Fibroblast of skin of right quadriceps (primary cell): ENCODE measurements at places on chromosomes 7 and 10.

DNA sequence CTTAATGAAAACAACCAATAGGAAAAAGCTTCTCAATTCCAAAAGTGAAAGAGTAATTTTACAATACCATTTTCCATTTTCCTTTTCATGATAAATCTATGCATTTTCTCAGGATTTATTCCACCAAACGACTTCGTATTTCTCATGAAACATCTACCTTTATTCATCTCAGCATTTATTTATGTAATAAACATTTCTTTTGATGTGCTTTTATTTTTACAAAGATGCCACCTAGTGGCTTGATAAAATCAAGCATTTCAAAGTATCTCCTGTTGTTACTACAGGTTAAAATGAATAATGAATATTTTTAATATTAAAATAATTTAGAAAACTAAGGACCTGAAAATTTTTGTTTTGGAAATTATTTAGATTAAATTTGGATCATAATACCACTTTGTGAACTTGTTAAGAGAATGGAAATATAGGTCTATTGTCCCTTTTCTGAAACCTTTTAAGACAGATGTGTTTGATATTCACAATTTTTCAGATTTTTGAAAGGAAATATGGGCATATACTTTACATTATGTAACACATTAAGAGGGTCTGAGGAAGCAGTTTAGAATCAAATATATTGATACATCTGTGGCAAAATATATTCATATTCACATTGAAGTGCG lies 2.7 kb upstream of the IQUB start:
- peak; percentile 11 for DNase-seq

DNA sequence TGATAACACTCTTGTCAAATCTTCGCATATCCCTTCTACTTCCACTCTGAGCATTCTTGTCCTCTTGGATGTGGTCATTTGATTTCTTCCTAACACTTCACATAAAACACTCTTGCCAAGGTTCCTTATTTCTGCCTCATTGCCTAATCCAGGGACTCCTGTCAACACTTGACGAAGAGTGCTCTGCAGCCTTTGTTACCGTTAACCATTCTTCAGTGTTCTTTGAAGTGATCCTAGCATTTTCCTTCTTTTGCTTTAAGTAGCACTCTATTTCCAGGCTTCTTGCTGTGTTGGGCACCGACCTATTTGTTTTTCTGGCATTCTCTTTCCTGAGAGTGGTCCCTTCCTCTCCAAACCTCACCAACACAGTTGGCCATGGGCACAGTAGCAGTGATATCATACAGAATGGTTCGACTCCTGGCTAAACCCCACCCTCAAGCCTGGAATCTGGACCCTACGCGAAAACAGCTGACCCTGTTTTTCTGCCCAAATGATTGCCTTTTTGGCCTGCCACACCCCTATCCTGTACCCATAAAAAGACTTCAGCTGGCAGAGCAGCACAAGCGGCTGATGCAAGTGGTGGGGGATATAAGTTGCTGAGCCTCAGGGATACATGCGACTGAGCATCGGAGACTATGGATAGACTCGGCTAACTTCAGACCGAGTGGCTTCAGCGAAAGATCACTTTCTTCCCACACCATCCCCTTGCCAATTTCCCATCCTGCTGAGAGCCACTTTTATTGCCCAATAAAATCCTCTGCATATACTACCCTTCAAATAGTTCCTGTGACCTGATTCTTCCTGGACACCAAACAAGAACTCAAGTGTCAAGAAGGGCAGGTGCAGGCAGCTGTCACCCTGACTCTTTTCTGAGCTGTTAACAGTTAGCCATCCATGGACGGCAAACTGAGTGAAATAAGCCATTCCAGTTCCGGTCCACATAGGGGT lies 820.6 kb downstream of the CCSER2 start:
- no peak for DNase-seq

DNA sequence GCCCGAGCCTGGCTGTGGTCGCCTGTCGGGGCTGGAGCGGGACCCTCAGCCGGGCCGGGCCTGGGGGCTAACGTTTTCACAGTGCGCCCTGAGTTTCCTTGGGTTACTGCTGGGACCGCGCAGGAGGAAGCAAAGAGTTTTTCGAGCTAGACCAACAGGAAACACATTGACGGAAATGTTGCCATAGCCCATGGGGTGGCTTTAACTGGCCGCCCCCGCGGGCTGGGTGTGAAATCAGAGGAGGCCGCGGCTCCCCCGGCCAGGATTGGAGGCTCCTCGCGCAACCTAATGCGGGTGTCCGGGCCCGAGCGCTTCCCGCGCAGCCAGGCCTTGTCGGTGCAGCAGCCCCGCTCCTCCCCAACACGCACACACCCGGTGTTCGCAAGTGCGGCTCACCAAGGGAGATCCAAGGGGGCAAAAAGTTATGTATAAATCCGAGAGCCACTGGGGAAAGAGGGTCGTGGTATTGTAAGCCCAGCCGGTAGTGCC lies 1.9 kb downstream of the HHEX start:
- DNase-seq: no peak

DNA sequence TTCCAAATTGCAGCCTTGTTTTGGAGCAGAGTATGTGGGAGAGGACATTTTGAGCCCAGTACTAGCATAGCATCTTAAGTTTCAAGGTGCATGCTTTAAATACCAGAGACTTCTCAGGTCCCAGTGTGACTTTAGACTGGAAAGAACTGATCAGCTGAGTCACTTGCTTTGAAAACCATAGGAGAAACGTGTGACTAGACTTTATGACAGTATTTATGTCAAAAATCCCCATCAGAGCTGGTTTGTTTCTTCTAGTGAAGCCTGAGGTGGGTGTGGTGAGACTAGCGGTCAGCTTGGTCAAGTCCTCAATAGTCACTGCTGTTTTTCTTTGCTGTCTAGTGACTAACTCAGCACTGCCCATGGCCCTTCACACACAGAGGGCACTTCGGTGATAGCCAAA lies 724.2 kb downstream of the GATA3 start:
- DNase-seq: no peak

- DNase-seq: peak; percentile 96
Observed at GRCh38 chr10:79322616-79323543, 24.4 kb upstream of the PPIF start.

DNA sequence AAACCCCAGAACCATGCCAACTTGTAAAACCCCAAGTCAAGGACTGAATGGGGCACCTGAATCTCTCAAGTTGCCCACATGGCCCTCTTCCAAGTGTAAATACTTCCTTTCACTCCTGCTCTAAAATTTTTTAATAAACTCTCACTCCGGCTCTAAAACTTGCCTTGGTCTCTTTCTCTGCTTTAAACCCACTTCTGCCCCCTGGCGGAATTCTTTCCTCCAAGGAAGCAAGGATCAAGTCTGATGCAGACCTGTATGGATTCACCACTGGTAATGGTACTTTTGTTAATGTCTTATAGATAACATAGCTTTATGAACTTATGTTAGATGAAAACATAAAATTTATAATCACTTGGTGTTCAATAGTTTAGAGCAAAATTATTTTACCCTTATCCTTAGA lies 33.8 kb downstream of the SLC16A9 start:
- DNase-seq: no peak

- no peak for DNase-seq
Observed at GRCh38 chr10:104138131-104138530, 16.2 kb downstream of the SFR1 start.

- DNase-seq: no peak
Observed at GRCh38 chr10:132274581-132274980, 33.2 kb downstream of the STK32C start.

- no peak for DNase-seq
Observed at GRCh38 chr10:2076528-2076927, 339.2 kb upstream of the ADARB2 start.

GRCh38 chr10:119025336-119025735 lies 4.2 kb upstream of the NANOS1 start:
- DNase-seq: peak; percentile 75

DNA sequence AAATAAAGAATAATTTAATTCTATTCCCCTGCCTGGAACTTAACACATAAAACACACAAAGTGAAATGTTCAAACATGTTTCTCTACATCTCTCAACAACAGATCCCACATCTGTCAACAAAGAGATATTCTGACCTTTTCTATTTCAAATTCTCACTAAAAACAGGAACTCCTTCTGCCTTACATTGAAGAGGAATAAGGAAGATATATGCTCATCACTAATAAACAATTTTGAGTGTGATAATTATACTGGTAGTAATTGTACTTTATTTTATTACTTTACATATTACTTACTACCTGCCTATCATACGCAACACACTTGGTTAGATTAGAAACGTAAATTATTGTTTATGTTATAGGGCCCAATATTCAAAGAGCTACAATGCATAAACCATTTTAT lies 13.4 kb downstream of the AKR1C2 start:
- DNase-seq: no peak

- no peak for DNase-seq
Observed at GRCh38 chr7:924541-925231, 29.8 kb downstream of the ADAP1 start.

DNA sequence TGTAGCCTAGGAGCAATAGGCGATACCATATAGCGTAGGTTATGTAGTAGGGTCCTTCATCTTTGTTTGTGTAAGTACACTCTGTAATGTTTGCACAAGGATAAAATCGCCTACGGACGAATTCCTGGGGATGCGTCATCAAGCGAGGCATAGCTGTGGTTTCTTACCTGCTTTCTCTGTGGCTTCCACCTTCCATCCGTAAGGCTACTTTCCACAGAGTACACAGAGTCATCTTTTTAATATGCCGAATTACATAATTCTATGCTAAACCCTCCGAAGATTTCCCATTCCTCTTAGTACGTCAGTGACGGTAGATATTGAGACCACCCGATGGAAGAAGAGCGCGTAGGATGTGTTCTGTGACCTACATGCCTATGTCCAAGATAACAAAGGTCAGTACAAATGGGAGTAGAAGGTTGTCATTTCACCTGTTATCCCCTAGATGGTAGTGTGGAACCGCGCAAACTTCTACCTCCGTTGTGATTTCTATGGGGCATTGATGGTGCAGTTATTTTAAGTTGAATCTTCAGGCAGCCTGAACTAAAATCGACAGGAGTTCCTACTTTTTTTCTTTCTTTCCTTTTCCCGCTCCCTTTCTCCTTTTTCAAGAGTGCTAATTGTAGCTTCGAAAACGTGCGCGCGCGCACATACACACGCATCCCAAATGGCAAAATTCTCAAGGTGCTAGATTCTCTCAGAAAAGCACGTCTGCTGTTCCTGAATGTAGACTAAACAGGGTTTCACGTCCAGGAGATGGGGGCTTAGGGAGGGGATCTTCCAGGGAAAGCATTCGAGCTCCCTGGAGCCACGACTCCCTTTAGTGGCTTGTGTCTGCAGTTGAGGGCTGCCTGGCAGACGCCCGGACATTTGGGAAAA lies 111.7 kb upstream of the MBL2 start:
- DNase-seq: peak; percentile 58
